ENCODE measurements at places on chromosomes 1 and 21. TPM values are rescaled to one million over a fixed set of nuclear protein-coding genes. Genes with fewer than 3 reads are reported as not detected.

A3GALT2 gene
- total RNA-seq = 0.81 TPM

ACTL8 gene
- total RNA-seq = not detected

RASSF5 gene
- 14.8 TPM for total RNA-seq

RIMKLA gene
- 1.3 TPM for total RNA-seq

USP24 gene
- 45.8 TPM for total RNA-seq

OR2L3 gene
- not detected for total RNA-seq

KIF26B gene
- total RNA-seq = 0.48 TPM

DNA sequence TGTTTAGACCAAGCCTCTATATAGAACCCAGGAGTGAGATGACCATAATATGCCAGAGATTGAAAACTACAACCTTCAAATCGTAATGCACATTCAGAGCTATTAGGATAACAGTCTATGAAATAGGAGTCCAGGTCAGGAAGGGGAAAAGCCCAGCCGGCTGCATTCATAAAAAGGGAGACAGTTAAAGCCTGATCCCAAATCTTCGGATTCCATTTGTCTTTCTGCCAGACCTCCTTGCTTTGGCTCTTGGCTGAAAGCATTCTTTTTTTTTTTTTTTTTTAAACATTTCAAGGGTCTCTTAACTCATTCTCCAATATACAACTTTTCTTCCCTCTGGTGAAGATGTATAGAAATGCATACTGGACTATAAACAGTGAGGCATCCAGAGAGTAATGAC is 81.1 kb downstream of the NTPCR start:
- no peaks in the 10 kb centered on the region for H3K4me1 ChIP-seq
- H3K36me3 ChIP-seq = no peaks in the 10 kb centered on the region
- no peak for DNase-seq

DNA sequence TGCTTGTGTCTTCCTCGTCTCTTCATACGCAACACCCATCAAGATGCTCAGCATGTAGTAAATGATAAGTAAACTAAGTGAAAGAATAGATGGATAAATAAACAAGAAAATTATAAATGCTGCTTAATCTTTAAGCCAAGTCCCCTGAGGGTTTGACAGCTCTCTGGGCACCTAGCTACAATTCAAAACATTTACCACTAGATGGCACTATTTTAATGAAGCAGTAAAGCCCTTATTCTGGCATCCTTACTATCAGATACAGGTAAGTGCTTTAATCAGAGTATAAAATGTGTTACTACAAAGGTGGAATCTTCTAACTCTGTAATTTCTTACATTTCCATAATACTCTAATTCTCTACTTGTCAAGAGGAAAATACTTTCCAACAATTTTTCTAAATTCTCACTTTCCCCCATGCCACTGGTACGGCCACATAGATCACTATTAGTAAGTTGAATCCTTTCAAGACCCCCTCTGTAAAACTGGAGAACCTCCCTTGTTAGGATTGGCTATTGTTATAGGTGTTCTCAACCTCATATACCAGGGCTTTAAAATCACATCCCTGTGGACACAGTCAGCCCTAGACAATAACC is 137.8 kb downstream of the BARHL2 start:
- DNase-seq = no peak
- H3K27me3 ChIP-seq = no peaks in the 10 kb centered on the region
- peaks cover 3% of the 10 kb centered on the region for H3K4me1 ChIP-seq
- no peak overlapping the region for H3K27ac ChIP-seq
- no peaks in the 10 kb centered on the region for H3K36me3 ChIP-seq

DNA sequence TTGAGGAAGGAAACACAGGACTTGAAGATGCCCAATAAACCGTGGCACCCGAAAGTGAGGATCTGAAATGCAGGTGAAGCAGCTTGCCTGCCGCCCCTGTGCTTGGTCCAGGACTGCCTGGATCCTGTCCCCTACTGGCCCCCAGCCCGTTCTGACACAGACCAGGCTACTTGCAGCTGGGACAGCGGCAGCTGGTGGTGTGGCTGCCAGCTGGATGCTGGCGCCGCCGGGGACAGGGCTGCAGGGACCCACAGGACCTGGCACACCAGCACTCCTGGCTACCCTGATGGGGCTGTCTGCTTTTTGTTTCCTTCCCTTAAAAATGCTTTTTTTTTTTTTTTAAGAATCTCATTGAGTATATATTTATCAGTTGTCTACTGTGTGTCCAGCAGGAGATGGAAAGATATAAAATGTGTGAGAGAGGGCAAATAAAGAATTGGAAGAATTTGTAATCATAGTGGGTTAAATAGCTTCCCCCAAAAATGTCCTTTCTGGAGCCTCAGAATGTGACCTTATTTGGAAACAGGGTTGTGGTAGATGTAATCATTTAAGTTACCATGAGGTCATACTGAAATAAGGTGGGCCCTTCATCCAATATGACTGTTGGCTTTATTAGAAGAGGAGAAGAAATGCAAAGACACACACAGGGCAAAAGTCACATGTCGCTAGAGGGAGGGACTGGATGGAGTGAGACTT is 165.6 kb downstream of the DSCAM start:
- no peaks in the 10 kb centered on the region for H3K36me3 ChIP-seq
- H3K27ac ChIP-seq = no peak overlapping the region
- no peaks in the 10 kb centered on the region for H3K27me3 ChIP-seq
- no peaks in the 10 kb centered on the region for H3K4me1 ChIP-seq
- H3K4me3 ChIP-seq = no peak overlapping the region

GRCh38 chr1:180020017-180020416 is 65.4 kb downstream of the CEP350 start:
- no peak for DNase-seq
- H3K27me3 ChIP-seq = no peaks in the 10 kb centered on the region
- H3K36me3 ChIP-seq = peaks cover 4% of the 10 kb centered on the region
- no peaks in the 10 kb centered on the region for H3K4me1 ChIP-seq

- no peak for DNase-seq
- H3K36me3 ChIP-seq = peaks cover 2% of the 10 kb centered on the region
- no peak overlapping the region for H3K27ac ChIP-seq
- H3K4me3 ChIP-seq = no peak overlapping the region
- no peaks in the 10 kb centered on the region for H3K27me3 ChIP-seq
These were observed 23.7 kb downstream of the MRPL37 start for GRCh38 chr1:54223441-54224202.

- H3K36me3 ChIP-seq = no peaks in the 10 kb centered on the region
- no peak for DNase-seq
- H3K4me1 ChIP-seq = no peaks in the 10 kb centered on the region
- no peak overlapping the region for H3K27ac ChIP-seq
- no peak overlapping the region for H3K4me3 ChIP-seq
These were observed 68.2 kb downstream of the MAP10 start for GRCh38 chr1:232873412-232873811.

GRCh38 chr1:36085126-36085525 is 1.2 kb downstream of the TEKT2 start:
- H3K4me3 ChIP-seq = no peak overlapping the region
- H3K4me1 ChIP-seq = no peaks in the 10 kb centered on the region
- no peaks in the 10 kb centered on the region for H3K27me3 ChIP-seq
- no peak for DNase-seq
- H3K27ac ChIP-seq = no peak overlapping the region
- H3K36me3 ChIP-seq = no peaks in the 10 kb centered on the region

DNA sequence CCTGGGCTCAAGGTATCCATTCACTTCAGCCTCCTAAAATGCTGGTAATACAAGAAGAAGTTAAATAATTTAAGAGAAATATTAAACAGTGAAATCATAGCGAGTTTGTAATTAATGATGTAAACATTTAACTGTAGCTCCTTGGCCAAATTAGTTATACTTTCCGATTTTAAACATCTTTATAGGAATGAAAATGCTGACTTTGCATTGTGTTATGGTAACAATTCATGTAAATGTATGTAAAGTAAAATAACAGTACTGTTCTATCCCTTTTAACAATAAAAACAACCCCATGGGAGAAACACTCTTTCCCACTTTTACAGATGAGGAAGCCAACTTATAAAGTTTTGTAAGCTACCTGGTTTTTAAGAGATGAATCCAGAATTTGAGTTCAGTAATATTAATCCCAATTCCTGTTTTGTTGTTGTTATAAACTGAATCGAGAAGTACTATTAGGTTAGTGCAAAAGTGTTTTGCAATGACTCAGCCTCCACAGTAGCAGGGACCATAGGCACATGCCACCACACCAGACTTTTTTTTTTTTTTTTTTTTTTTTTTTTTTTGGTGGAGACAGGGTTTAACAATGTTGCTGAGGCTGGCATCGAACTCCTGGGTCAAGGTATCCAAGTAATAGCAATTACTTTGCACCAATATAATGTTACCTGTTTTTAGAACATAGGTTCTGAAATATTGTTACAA is 1360.4 kb downstream of the BRINP3 start:
- H3K4me3 ChIP-seq = no peak overlapping the region
- H3K36me3 ChIP-seq = no peaks in the 10 kb centered on the region
- no peak overlapping the region for H3K27ac ChIP-seq

DNA sequence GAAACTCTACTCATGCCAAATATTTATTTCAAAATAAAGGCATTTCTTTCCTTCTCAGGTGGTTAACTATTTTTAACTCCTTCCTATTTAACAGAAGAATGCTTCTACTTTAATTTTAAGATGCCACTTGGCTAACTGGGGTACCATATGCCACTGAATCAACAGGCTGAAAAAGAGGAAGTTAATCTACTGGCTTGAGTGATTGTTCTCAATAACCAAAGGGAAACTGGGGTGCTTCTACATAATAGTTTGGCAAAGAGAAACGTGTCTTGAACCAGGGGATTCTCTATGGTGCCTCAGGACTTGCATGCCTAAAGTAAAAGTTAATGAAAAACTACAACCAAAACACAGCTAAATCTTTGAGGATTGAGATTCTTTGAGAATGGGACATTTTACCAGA is 142.6 kb downstream of the DENND1B start:
- no peaks in the 10 kb centered on the region for H3K4me1 ChIP-seq
- DNase-seq = no peak
- no peaks in the 10 kb centered on the region for H3K27me3 ChIP-seq

DNA sequence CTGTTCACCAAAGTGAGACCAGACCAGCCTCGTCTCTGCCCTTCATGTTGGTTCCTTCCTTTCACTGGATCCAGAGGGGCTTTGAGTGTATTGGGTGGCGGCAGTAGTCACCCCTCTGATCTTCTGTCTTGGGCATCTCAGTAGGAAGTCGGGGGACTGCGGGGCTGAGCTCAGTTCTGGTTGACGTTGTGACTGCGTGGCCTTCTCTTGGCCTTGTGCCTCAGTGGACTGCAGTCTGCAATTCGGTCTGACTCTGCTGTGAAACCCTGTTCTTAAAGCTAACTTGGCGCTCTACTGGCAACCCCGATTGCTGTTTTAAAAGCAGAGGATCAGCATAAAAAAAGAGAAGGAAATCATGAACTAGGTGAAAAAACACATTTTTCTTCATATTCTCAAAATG is 56.7 kb downstream of the SLC37A1 start:
- H3K36me3 ChIP-seq = no peaks in the 10 kb centered on the region
- peak; percentile 44 for DNase-seq
- H3K4me3 ChIP-seq = no peak overlapping the region
- no peaks in the 10 kb centered on the region for H3K4me1 ChIP-seq

DNA sequence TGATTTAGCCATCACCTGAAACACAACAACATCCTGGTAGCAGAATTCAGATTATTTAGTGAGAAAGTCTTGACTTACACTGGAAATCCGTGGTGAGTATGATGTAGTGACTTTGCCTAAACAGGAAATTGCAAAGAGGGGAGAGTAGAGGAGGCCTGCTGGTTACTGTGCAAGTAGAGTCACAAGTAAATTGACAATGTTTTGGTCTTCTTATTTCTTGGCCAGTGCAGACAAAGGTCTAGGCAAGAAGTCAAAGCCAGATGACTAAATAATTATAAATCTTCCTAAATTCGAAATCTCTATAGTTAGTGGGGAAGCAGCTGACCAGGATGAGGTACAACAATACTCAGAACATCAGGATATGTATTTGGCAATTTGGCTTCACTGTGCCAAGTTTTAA is 159.5 kb upstream of the KCTD3 start:
- DNase-seq = no peak
- no peaks in the 10 kb centered on the region for H3K27me3 ChIP-seq
- H3K27ac ChIP-seq = no peak overlapping the region
- H3K4me3 ChIP-seq = no peak overlapping the region
- H3K36me3 ChIP-seq = no peaks in the 10 kb centered on the region

GRCh38 chr1:83103341-83103740 is 895.6 kb downstream of the TTLL7 start:
- H3K36me3 ChIP-seq = no peaks in the 10 kb centered on the region
- no peak overlapping the region for H3K4me3 ChIP-seq
- DNase-seq = no peak
- H3K4me1 ChIP-seq = peaks cover 2% of the 10 kb centered on the region
- no peak overlapping the region for H3K27ac ChIP-seq
- H3K27me3 ChIP-seq = no peaks in the 10 kb centered on the region

- H3K4me3 ChIP-seq = no peak overlapping the region
- H3K4me1 ChIP-seq = no peaks in the 10 kb centered on the region
- no peak for DNase-seq
These were observed 108.6 kb downstream of the OLFML2B start for GRCh38 chr1:161915051-161915503.

DNA sequence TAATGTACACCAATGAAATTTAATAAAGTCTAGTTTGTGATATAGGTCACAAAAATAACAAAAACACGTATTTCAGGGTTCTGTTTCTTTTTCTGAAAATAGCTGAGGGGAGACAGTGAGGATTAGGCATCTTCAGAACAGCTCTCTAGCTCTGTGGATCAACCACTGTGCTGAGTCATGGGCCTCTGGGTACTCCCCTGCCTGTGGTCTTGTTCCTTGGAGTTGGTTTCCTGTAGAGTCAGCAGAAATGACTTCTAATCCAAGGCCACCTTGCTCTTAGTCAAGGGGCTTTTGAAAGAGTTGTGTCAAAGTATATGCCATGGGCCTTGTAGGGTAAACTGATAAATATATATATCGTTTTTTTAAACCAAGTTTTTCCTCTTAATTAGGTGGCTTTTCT is 141.8 kb upstream of the ZRANB2 start:
- no peaks in the 10 kb centered on the region for H3K36me3 ChIP-seq
- H3K27me3 ChIP-seq = no peaks in the 10 kb centered on the region
- DNase-seq = no peak
- H3K27ac ChIP-seq = no peak overlapping the region

- H3K4me3 ChIP-seq = no peak overlapping the region
- H3K36me3 ChIP-seq = peaks cover 2% of the 10 kb centered on the region
- no peaks in the 10 kb centered on the region for H3K27me3 ChIP-seq
- H3K4me1 ChIP-seq = peaks cover 3% of the 10 kb centered on the region
These were observed 50.2 kb downstream of the EEIG2 start for GRCh38 chr1:108610073-108610472.

Measured in aorta (tissue), 5 donors.